Stimulated activated CD4-positive, alpha-beta T cell treated with anti-CD3 and anti-CD28 coated beads, Interleukin-1b, Interleukin-23, amount 100 ng/mL, for 1 hour (primary cell): ENCODE measurements at places on chromosomes 1 and 21.

- no peak for DNase-seq
Measured at GRCh38 chr1:96525657-96526557, 195.7 kb upstream of the PTBP2 start.

DNA sequence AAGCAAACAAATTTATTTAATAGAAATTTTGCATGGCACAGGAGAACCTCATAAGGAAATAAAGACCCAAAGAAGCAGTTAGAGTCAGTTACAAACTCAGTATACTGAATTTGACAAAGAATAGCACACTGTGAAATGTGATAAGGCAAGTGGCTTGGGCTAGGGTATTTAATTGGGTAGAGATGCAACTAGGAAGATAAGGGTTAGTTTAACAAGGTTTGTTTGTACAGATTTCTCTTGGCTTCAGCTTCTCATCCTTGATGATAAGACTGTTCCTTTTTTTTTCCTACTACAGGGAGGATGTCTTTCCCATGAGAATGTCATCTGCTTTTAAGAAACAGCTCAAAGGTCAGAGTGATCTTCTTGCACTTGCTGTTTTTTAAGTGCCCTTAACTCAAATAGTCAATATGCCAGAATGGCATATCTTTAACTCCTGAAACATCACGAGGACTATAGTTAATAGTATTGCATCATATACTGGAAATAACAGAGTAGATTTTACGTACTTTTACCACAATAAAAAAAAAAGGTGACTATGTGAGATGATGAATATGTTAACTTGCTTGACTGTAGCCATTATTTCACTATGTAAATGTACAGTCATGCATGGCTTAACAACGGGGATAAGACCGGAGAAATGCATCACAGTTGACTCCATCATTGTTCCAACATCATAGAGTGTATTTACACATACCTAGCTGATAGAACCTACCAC is 9.2 kb upstream of the TRAF3IP3 start:
- no peak for DNase-seq

DNA sequence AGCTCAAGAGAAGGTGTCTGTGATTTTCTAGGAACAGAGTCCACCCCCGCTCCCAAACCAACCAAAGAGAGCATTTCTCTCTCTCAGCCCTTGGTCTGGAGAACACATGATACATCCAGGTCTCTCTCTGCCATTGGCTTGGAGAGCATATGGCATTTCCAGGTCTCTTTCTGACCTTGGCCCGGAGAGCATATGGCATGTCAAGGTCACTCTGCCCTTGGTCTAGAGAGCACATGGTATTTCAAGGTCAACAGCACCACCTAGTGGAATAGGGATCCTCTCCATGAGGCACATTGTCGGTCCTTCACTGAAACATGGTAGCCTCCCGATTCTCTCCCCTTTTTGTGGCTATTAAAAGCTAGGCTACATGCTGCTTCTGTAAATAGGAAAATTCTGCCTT is 437.7 kb upstream of the OLFM3 start:
- DNase-seq = no peak

- DNase-seq = no peak
Measured at GRCh38 chr1:30761381-30762151, 4.0 kb upstream of the LAPTM5 start.

GRCh38 chr1:9143250-9143649 is 14.3 kb upstream of the GPR157 start:
- DNase-seq = no peak

DNA sequence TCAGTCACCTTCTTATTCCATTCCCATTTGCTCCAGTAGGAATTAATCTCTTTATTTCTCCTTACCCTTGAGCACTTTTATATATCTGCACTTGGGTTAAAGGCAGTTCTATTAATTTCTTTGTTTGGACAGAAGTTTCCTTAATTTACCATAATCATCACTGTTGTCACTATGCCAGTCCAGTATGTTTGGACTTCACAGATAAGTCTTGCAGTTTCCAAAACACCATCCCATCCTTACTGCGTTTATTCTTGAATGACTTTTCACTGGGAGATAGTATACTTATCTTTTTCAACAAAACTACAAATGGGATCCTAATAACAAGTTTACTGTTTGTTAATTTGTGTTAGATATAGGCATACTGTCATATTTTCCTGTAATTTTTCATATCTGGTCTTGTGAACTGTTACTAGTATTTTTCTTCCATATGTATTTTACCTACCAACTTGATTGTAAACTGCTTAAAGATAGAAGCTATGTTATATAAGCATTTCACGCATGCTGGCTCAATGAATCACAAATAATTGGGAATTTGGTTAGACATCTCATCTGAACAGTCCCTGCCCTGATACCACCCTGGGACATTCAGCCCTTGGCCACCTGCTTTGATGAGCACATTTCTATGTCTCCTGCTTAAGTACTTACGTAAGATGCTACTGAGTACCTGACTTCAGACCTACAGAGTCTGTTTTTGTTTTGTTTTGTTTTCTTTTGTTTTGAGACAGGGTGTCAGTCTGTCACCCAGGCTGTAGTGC is 78.2 kb downstream of the OLFML2B start:
- no peak for DNase-seq

GRCh38 chr1:55326496-55327243 is 111.5 kb upstream of the USP24 start:
- DNase-seq = no peak

- no peak for DNase-seq
Measured at GRCh38 chr21:15620892-15621291, 108.9 kb upstream of the USP25 start.

- DNase-seq = no peak
Measured at GRCh38 chr1:172144445-172145061, 275.9 kb upstream of the C1orf105 start.

- no peak for DNase-seq
Measured at GRCh38 chr1:219837274-219837993, 90.9 kb downstream of the SLC30A10 start.

DNA sequence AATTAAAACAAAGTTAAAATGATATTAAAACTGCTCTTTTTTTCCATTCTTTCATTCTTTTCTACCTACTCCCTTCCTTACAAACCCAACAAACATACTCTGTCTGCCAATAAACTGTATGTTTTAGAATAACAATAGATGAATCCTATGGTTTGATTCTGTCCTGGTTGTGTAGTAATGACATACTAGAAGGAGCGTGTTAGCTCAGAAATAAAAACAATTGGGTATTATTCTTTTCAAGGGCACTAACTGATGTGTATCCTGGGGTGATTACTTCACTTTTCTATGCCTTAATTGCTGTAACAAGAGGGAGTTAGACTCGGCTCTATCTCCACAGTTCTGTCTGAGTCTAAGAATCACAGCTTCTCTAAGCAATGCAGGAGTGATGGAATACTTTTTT is 194.4 kb downstream of the GIPC2 start:
- DNase-seq = no peak

GRCh38 chr1:84164161-84164560 is 20.1 kb downstream of the PRKACB start:
- DNase-seq = no peak

DNA sequence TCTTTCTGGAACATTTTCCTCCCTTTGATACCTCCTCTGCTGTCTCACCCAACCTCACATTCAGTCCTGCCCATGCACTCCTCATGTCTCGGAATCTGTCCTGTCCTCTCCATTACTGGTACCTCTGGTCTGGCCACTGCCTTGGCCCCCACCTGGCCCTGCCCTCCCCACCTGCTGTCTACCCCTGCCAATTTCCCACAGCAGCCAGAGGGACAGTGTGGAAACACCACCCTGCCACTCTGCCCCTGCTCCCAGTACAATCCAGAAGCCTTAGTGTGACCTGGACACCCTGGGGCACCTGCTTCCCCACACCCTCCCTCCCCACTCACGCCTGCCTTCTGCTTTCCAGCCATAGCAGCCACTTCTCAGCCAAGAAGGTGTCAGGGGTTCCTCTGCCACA is 534.4 kb downstream of the MATN1 start:
- no peak for DNase-seq

GRCh38 chr1:21596174-21596573 is 73.0 kb downstream of the RAP1GAP start:
- no peak for DNase-seq

DNA sequence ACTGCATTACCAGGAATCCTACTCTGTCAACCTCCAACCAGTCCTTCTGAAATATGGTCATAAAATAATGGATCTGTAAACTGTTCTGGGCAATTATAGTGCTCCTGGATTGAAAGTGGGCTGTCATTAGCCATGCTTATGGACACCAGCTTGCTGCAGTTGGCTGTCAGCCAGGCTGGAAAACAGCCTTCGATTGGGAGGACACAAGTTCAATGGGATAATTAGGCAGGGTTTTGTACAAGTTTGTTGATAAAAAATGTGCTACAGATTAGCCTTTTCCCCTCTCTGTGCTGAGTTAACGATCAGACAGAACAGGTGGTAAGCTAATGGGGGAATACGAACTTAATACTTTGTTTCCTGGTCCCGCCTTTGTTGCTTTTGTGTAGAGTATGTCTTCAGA is 413.9 kb downstream of the DUSP10 start:
- DNase-seq = no peak

- DNase-seq = no peak
Measured at GRCh38 chr1:179818260-179818659, 59.3 kb downstream of the TOR1AIP2 start.

DNA sequence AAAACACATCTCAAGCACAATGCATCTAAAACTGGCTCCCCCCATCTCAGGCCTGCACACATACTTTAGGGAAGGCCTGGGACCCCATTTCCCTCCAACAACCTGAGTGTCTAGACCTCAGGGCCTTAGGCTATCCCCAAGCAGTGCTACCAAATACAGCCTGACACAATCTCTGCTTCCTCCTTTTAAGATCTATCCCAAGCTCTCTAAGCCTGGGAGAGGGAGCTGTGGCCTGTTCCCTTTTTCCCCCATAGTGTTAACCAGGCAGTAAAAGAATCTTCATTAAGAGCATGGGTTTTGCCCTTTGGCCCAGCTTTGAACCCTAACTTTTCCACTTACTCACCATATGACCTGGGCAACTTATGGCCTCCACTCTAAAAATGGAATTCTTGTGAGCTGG is 10.8 kb upstream of the COL8A2 start:
- no peak for DNase-seq

DNA sequence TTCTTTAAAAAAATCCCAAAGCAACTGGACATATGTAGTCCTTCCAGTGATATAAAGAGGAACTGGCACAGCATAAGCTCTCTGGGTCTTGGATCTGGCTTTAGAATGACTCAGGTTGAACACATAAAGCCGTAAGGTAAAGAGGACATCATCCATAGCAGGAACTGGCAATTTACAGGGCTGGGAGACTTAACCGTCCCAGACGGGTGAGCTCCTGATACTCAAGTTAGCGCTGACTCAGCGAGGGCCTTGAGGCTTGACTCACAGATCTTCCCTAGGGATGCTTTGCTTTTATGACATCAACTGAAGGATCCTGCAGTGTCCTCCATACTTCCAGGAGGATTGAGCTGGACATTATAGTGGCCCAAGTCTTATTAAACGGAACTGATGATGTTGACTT is 154.1 kb downstream of the CLIC6 start:
- DNase-seq = no peak

DNA sequence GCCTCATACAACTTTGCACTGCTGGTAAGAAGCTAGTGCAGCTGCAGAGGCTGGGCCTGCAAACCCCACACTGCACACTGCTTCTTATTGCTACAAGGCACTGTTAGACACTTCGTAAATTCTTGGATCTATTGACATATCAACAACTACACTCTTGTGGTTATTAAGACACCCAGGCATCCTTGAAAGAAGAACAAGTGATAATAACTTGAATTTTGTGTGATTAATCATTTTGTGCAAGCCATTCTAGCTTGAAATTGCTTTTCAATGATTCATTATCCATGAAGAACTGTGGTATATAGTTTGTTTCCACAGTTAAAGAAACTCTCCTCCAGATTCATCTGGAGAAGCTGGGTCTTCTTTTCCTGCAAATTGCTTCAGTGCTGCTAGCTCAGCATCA is 33.7 kb upstream of the IFI44L start:
- no peak for DNase-seq
